Activated naive CD8-positive, alpha-beta T cell treated with anti-CD3 and anti-CD28 coated beads for 36 hours (primary cell): ENCODE measurements at places on chromosomes 2 and 18.

DNA sequence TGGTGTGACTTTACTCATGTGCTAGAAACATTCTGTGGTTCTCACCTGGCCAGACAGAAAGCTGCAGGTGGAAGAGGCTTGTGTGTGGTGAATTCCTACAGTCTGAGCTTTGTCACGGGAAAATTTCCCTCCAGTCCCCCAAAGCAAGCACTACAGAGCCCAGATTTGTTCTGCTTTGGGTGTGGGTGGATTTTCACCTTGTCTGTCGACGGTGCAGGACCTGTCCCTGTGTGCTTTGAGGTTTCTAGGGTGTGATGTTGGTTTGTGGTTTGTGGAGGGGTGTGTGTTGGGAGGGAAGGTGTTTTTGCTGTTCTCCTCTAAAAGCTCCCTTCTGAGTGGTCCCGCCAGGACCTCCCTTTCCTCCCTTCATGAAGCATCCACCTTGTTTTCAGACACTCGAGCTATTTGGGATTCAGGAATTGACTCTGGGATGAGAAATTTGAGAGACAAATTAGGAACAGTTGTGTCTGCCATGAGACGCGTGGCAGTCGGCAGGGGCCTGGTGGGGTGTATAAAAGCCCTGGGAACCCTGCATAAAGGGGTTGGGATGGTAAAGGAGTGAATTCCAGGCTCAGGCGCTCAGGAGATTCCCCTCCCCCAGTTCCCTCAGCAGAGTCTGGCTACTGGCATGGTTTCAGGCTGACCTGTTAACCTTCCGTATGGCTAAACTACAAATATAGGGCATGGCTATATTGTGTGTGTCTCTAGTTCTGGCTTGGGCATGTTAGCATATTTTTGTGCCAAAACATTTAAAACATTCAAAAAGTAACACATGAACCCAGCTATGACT lies 65.5 kb downstream of the DGKD start:
- DNase-seq: peak; percentile 73

GRCh38 chr18:11840493-11840892 lies 10.7 kb upstream of the CHMP1B start:
- DNase-seq: no peak

- DNase-seq: no peak
Measured at GRCh38 chr2:8840475-8841091, 3.2 kb upstream of the KIDINS220 start.

DNA sequence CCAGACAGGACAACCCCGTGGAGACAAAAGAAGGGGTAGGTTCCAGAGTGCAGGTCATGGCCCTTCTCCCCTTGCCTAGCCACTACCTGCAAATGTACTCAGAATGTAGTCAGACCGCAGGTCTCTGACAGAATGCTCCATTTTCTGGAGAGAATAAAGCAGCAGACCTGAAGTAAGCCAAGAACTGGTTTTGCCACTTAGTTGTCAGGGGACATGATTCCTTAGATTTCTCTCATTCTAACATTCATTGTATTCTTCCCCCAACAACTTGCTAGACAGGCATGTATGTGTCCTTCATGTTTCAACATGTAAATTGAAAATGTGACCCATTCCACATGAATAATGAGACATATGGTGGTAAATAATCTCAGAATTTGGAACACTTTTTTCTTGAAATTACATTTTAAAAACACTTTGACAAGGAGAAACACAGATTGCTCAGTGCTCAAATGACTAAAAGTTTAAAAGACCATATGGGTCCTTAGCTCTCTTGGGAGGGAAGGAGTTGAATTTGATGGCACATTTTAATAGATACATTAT lies 142.4 kb downstream of the CCBE1 start:
- no peak for DNase-seq
